Stimulated activated naive CD4-positive, alpha-beta T cell treated with Interleukin-2 at 50 U/mL for 16 hours (primary cell): ENCODE measurements at places on chromosomes 7 and 10.

GRCh38 chr10:4131407-4132215, 346.6 kb upstream of the KLF6 start:
- DNase-seq: no peak

GRCh38 chr10:28840971-28841370, 163.7 kb downstream of the BAMBI start:
- DNase-seq: no peak

GRCh38 chr10:104488439-104488832, 134.8 kb downstream of the CFAP58 start:
- DNase-seq: no peak

- DNase-seq: no peak
Observed at GRCh38 chr7:130987092-130987491, 253.1 kb upstream of the KLF14 start.

- no peak for DNase-seq
Observed at GRCh38 chr7:27680610-27681009, 17.9 kb upstream of the HIBADH start.

- DNase-seq: no peak
Observed at GRCh38 chr7:133258174-133258573, 5.3 kb downstream of the EXOC4 start.

GRCh38 chr7:20170633-20171032, 46.6 kb downstream of the MACC1 start:
- no peak for DNase-seq

- DNase-seq: no peak
Observed at GRCh38 chr10:34862892-34863291, 47.8 kb upstream of the PARD3 start.

- DNase-seq: no peak
Observed at GRCh38 chr10:184911-185310, 49.7 kb downstream of the ZMYND11 start.

- no peak for DNase-seq
Observed at GRCh38 chr7:43636093-43636492, 53.2 kb downstream of the STK17A start.
